ENCODE measurements at places on chromosomes 6 and 20. TPM values are rescaled to one million over a fixed set of nuclear protein-coding genes. Genes with fewer than 3 reads are reported as not detected.

The CCN6 gene
- total RNA-seq = not detected

The ERVFRD-1 gene
- total RNA-seq = not detected

The C6orf58 gene
- not detected for total RNA-seq

The NXT1 gene
- total RNA-seq = 82.0 TPM

The BPIFB1 gene
- not detected for total RNA-seq

The BACH2 gene
- total RNA-seq = 7.0 TPM

The HCK gene
- not detected for total RNA-seq

The SCRT2 gene
- total RNA-seq = not detected

GRCh38 chr6:23380465-23380864 lies 745.5 kb upstream of the NRSN1 start:
- no peak for DNase-seq
- H3K4me1 ChIP-seq = no peaks in the 10 kb centered on the region
- no peak overlapping the region for H3K4me3 ChIP-seq

GRCh38 chr20:48620507-48621375 lies 207.1 kb downstream of the PREX1 start:
- H3K27ac ChIP-seq = peak overlapping the region; percentile 92
- peak; percentile 96 for DNase-seq
- H3K4me1 ChIP-seq = peaks cover 25% of the 10 kb centered on the region
- H3K27me3 ChIP-seq = no peaks in the 10 kb centered on the region
- peak overlapping the region; percentile 65 for H3K4me3 ChIP-seq

DNA sequence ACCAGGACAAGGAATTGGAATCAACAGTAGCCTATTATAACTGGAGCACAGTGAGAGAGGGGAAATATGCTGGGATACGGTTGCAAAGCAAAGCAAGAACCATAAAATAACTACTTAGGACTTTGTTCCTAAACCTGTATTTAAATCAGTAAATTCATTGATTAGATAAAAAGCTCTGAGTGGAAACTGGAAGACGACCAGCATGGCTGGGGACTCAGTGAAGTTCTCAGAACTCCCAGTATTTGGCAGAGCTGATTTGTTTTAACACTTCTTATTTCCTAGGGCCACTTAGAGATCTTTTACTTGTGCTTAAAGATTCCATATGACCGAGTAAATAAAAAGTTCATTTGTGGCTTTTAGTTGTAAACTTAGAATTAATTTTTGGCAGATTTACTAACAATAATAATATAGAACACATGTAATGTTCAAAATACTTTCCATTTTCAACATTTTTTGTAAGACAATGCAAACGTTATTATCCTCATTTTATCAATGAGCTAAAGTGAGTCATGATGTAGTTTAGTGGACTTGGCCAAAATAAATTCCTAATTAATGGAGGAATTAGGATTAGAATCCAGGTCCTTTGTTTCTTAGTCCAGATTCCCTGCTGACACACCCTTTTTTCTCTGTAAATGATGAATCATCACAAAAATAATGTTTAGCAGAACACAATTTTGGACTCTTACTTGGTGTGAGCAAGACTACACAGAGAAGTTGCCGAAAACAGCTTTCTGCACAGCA lies 392.9 kb downstream of the GJA1 start:
- no peak for DNase-seq
- H3K4me3 ChIP-seq = no peak overlapping the region
- H3K27ac ChIP-seq = no peak overlapping the region

- H3K4me1 ChIP-seq = peaks cover 10% of the 10 kb centered on the region
- no peaks in the 10 kb centered on the region for H3K27me3 ChIP-seq
- H3K4me3 ChIP-seq = no peak overlapping the region
- DNase-seq = no peak
These were observed 4.3 kb downstream of the DDRGK1 start for GRCh38 chr20:3199976-3200755.

- no peaks in the 10 kb centered on the region for H3K36me3 ChIP-seq
- H3K27ac ChIP-seq = no peak overlapping the region
- no peaks in the 10 kb centered on the region for H3K4me1 ChIP-seq
- no peak overlapping the region for H3K4me3 ChIP-seq
- DNase-seq = peak; percentile 42
These were observed 138.5 kb upstream of the UST start for GRCh38 chr6:148608199-148608951.

DNA sequence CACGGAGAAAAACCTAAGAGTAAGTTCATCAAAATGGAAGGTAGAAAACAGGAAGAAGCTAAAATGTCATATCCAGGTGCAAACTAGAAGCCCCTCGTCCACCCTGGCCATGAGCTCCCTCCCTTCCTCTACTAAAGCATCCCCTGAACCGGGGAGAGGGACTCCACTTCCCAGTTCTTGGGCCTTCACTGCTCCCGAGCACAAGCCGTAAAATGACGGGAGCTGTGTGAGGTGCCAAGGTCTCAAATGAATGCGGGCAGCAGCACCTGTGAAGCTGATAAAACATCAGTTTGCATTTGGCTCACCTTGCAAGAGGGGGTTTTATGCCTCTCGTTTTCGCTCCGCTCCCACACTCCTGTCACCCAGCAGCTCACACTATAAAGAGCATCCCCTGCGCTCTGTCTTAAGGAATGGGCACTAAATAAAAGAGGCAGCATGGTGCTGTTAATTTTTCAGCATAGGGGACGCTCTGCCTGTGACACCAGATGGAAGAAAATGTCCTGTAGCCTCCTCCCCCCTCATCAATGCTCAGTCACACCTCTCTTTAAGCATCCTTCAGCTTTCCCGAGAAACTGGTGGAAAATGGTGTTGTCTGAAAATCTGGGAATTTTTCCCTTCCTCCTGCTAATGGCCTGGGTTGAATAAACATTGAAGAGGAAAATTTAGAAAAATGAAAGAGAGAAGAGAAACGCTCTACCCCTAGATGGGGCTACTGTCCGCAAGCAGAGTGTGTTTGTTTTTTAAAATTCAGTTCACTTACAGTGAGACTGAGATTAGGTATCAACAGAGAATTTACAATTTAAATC lies 563.0 kb upstream of the AGPAT4 start:
- H3K27ac ChIP-seq = no peak overlapping the region
- no peak overlapping the region for H3K4me3 ChIP-seq
- H3K4me1 ChIP-seq = no peaks in the 10 kb centered on the region
- DNase-seq = peak; percentile 33
- H3K27me3 ChIP-seq = peaks cover 46% of the 10 kb centered on the region

DNA sequence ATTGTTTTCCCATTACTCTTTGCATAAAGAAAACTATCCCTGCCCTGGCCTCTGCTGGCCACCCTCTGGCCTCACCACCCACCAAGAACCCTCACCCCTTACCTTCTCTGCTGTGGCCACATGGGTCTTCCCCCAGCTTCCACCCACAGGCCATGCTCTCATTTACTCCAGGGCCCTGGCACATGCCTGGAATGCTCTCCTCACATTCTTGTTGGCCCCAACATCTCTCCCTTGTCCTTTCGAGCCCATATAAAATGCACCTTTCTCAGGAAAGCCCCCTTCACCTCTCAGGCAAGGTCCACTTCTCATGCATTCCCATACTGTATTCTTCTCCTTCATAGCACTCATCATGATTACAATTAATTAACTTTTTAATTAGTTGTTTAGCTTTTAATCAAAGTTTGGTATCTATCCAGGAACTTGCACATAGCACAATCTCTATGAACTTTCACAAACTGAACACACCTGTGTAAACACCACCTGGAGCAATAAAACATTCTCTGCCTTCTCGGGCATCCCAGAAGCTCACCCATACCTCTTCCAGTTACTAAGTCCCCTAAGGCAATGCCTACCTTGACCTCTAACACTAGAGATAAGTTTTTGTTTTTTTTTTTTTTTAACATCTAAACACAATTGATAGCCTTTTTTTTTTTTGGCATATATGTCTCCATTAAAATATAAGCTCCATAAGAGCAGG lies 617.2 kb downstream of the PTPRT start:
- no peak overlapping the region for H3K4me3 ChIP-seq
- no peaks in the 10 kb centered on the region for H3K36me3 ChIP-seq
- H3K4me1 ChIP-seq = no peaks in the 10 kb centered on the region
- H3K27ac ChIP-seq = no peak overlapping the region

- peaks cover 6% of the 10 kb centered on the region for H3K4me1 ChIP-seq
- H3K27ac ChIP-seq = no peak overlapping the region
- no peak for DNase-seq
- no peaks in the 10 kb centered on the region for H3K36me3 ChIP-seq
- no peak overlapping the region for H3K4me3 ChIP-seq
These were observed 192.7 kb downstream of the RNF144B start for GRCh38 chr6:18579869-18580268.

DNA sequence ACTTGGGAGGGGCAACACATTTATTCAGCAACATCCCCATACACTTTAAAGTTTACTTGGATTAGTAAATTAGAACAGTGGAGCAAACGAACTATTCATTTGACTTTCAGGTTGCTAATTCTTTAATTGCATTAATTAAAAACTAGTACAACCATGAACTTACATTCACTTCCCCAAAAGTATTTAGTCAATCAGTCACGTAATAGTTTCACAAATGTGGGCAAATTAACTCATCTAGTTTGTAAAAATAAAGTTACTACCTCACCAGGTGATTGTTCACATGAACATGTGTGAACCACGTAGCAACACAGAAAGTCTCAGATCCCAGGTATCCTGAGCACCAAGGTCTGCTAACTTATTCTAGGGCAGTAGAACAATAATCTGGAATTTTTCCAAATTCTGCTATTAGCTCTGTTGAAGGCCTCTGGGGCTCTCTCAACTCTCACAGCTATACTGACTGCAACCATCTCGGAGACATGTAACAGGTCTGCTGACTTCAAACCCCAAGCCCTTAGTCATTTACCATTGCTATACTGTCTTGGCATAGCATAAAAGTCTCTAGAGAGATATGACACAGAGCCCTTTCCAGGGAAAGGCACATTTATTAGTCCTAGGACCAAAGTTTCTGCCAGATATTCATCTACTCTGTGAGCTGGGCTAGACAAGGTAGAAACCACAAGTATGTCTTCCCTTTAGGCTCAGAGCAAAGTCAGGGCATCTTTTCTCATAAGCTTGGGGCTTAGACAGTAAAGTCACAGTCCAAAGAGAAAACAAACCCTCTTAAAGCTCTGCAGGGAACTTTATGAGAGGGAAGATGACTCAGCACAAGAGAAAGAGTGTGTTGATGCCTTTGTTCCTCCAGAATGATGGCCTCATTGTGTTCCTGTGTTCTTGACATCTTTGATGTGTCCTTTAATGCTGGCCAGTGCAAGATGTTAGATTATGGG lies 50.9 kb upstream of the CCDC28A start:
- H3K36me3 ChIP-seq = no peaks in the 10 kb centered on the region
- H3K4me3 ChIP-seq = no peak overlapping the region
- peak overlapping the region; percentile 29 for H3K27ac ChIP-seq
- H3K4me1 ChIP-seq = peaks cover 4% of the 10 kb centered on the region
- DNase-seq = peak; percentile 33
- no peaks in the 10 kb centered on the region for H3K27me3 ChIP-seq

GRCh38 chr6:145155873-145156782 lies 579.2 kb downstream of the EPM2A start:
- H3K4me1 ChIP-seq = peaks cover 22% of the 10 kb centered on the region
- peak; percentile 62 for DNase-seq
- no peaks in the 10 kb centered on the region for H3K36me3 ChIP-seq
- H3K27me3 ChIP-seq = no peaks in the 10 kb centered on the region
- H3K27ac ChIP-seq = peak overlapping the region; percentile 59

- no peaks in the 10 kb centered on the region for H3K36me3 ChIP-seq
- no peak for DNase-seq
- peaks cover 9% of the 10 kb centered on the region for H3K4me1 ChIP-seq
- peaks cover 85% of the 10 kb centered on the region for H3K27me3 ChIP-seq
- no peak overlapping the region for H3K27ac ChIP-seq
- no peak overlapping the region for H3K4me3 ChIP-seq
These were observed 14.9 kb upstream of the BHLHE23 start for GRCh38 chr20:63021356-63022321.

- no peak overlapping the region for H3K4me3 ChIP-seq
- peaks cover 13% of the 10 kb centered on the region for H3K4me1 ChIP-seq
- no peak for DNase-seq
- H3K36me3 ChIP-seq = no peaks in the 10 kb centered on the region
- no peaks in the 10 kb centered on the region for H3K27me3 ChIP-seq
These were observed 169.6 kb downstream of the NFATC2 start for GRCh38 chr20:51372966-51373365.

DNA sequence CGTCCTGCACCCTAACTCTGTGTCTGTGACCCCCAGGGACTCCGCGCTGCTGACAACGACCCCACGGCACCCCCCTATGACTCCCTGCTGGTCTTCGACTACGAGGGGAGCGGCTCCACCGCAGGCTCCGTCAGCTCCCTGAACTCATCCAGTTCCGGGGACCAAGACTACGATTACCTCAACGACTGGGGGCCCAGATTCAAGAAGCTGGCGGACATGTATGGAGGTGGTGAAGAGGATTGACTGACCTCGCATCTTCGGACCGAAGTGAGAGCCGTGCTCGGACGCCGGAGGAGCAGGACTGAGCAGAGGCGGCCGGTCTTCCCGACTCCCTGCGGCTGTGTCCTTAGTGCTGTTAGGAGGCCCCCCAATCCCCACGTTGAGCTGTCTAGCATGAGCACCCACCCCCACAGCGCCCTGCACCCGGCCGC lies 129.0 kb downstream of the TAF4 start:
- no peaks in the 10 kb centered on the region for H3K36me3 ChIP-seq
- no peak overlapping the region for H3K27ac ChIP-seq
- H3K27me3 ChIP-seq = no peaks in the 10 kb centered on the region
- no peaks in the 10 kb centered on the region for H3K4me1 ChIP-seq
- DNase-seq = no peak

GRCh38 chr6:97591955-97592354 lies 308.9 kb upstream of the MMS22L start:
- H3K4me3 ChIP-seq = no peak overlapping the region
- no peaks in the 10 kb centered on the region for H3K4me1 ChIP-seq
- DNase-seq = no peak
- no peaks in the 10 kb centered on the region for H3K36me3 ChIP-seq

GRCh38 chr6:82129797-82130196 lies 117.7 kb downstream of the IBTK start:
- no peaks in the 10 kb centered on the region for H3K4me1 ChIP-seq
- H3K36me3 ChIP-seq = no peaks in the 10 kb centered on the region
- no peak overlapping the region for H3K4me3 ChIP-seq
- no peaks in the 10 kb centered on the region for H3K27me3 ChIP-seq

DNA sequence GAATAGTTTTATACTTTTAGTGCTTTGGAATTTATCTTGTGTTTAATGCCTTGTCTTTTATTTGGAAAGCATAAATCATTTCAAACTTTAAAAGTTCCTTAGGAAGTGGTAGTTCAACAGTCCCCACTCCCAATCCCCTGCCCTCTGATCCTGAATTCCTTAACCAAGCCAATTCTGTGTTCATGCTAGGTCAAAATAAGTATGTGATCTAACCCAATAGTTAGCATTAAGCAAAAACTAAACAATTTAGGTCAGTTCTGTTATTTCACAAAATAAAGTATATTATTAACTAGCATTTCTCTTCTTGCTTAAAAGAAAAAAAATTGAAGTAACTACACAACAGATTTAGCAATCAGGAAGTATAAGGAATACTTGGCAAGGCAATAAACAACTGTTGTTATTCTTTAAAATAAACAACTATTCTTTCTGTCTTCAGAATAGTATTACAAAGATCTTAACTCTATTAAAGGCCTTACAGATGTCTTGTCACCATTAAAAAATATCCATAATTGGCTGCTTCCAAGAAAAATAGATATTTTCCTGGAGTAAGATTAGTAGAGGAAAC lies 37.0 kb downstream of the AKIRIN2 start:
- H3K27me3 ChIP-seq = no peaks in the 10 kb centered on the region
- no peak for DNase-seq
- no peak overlapping the region for H3K4me3 ChIP-seq
- H3K27ac ChIP-seq = no peak overlapping the region
- H3K4me1 ChIP-seq = 0 out of 2 replicates have a peak, but pooled peaks cover under 1% of the 10 kb centered on the region
- H3K36me3 ChIP-seq = peaks cover 3% of the 10 kb centered on the region

- no peaks in the 10 kb centered on the region for H3K36me3 ChIP-seq
- no peak overlapping the region for H3K4me3 ChIP-seq
- H3K27me3 ChIP-seq = no peaks in the 10 kb centered on the region
- no peak overlapping the region for H3K27ac ChIP-seq
- DNase-seq = peak; percentile 5
- H3K4me1 ChIP-seq = no peaks in the 10 kb centered on the region
These were observed 17.5 kb upstream of the SYNCRIP start for GRCh38 chr6:85660181-85660611.
